Type B pancreatic cell (in vitro differentiated cells): ENCODE measurements at places on chromosomes 2 and 18. TPM values are rescaled to one million over a fixed set of nuclear protein-coding genes. Genes with fewer than 3 reads are reported as not detected.

The CNTNAP5 gene
- 3.3 and 5.0 TPM in 2 replicates for total RNA-seq

The FAP gene
- total RNA-seq = 0.71 and 27.3 TPM in 2 replicates

The SERPINB10 gene
- not detected in 2 replicates for total RNA-seq

The MRPL33 gene
- total RNA-seq = 54.6 and 63.4 TPM in 2 replicates

The CHRNA1 gene
- total RNA-seq = 0.19 and 1.1 TPM in 2 replicates

The ASB18 gene
- not detected in 2 replicates for total RNA-seq

The BOD1L2 gene
- total RNA-seq = not detected in 2 replicates

The POTEE gene
- total RNA-seq = 1.8 and 3.8 TPM in 2 replicates

The ADCY3 gene
- 22.1 and 46.2 TPM in 2 replicates for total RNA-seq

The SP110 gene
- total RNA-seq = 8.6 and 15.4 TPM in 2 replicates

The ATP6V1C2 gene
- 0.93 and 1.1 TPM in 2 replicates for total RNA-seq

The MOGAT1 gene
- 0.45 TPM in 1 of 2 replicates, not detected in the other for total RNA-seq

The VWA3B gene
- 0.38 and 4.1 TPM in 2 replicates for total RNA-seq

The TRAF3IP1 gene
- total RNA-seq = 20.9 and 21.0 TPM in 2 replicates

The ZC3H6 gene
- 5.5 and 10.1 TPM in 2 replicates for total RNA-seq

The POMC gene
- 0.87 and 1.5 TPM in 2 replicates for total RNA-seq

The TUBA3E gene
- total RNA-seq = not detected in 2 replicates

The GPR39 gene
- 4.1 and 13.3 TPM in 2 replicates for total RNA-seq

The DNPEP gene
- 54.1 and 56.1 TPM in 2 replicates for total RNA-seq

The GCG gene
- 4,376 and 4,649 TPM in 2 replicates for total RNA-seq

The CLEC4F gene
- not detected in 2 replicates for total RNA-seq

The CDK5R2 gene
- total RNA-seq = 5.9 and 10.0 TPM in 2 replicates

The ATRAID gene
- 97.4 and 103 TPM in 2 replicates for total RNA-seq

The AGPS gene
- total RNA-seq = 32.8 and 52.1 TPM in 2 replicates

The SLC14A1 gene
- 0.76 and 2.4 TPM in 2 replicates for total RNA-seq

The DSG1 gene
- 4.8 and 40.8 TPM in 2 replicates for total RNA-seq

The C2orf66 gene
- total RNA-seq = 0.29 TPM in 1 of 2 replicates, not detected in the other

The KATNAL2 gene
- total RNA-seq = 1.9 and 8.6 TPM in 2 replicates

The CLK1 gene
- total RNA-seq = 100 and 106 TPM in 2 replicates

The TUBA4A gene
- total RNA-seq = 25.4 and 81.1 TPM in 2 replicates

The ALLC gene
- not detected in 2 replicates for total RNA-seq

The OTOF gene
- total RNA-seq = 0.05 TPM in 1 of 2 replicates, not detected in the other

The LYPD6B gene
- total RNA-seq = 23.7 and 40.1 TPM in 2 replicates

The STAT4 gene
- 2.1 TPM in 2 replicates for total RNA-seq

The GPR75 gene
- total RNA-seq = 2.3 and 4.1 TPM in 2 replicates

The ACVR1C gene
- 17.1 and 27.9 TPM in 2 replicates for total RNA-seq

The THSD7B gene
- 2.1 and 9.8 TPM in 2 replicates for total RNA-seq

The IRS1 gene
- total RNA-seq = 16.0 and 25.9 TPM in 2 replicates

The SIX2 gene
- total RNA-seq = 1.9 and 13.8 TPM in 2 replicates

The DYSF gene
- 1.7 and 4.2 TPM in 2 replicates for total RNA-seq
